ENCODE measurements at places on chromosomes 7 and 10.

GRCh38 chr7:72268796-72269195, 143.3 kb downstream of the CALN1 start:
- DNase-seq, result no peak

DNA sequence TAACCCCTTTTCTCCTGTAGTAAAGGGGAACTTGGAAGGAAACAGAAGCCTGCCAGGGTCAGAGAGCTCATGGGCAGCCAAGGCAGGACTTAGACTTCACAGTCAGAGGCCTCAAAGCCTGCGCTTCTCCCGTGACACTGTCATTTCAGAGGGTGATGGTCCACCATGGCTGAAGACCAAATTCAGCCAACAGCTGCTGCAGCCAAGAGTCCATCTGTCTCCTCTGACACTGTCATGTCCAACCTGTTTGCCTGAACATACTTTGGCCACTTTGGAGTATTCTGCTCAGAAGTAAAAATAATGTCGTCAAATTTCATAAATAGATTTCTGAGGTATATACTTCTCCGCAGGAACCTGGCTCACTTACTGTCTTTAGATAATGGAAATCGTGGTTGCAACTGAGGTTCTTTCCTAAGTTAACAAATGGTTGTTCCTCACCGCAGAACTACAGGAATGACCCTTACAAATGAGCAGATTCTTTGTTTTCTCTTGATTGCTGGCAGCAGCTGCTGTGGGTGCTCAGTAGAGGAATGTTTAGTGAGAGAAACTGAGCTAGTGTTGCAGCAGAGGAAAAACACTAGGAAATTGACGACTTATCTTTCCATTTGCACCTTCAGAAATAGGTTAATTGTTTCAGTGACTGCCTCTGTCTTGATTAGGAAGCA, 626.5 kb downstream of the SDK1 start:
- peak; percentile 85 for DNase-seq

GRCh38 chr10:100567249-100567648, 31.5 kb downstream of the HIF1AN start:
- no peak for DNase-seq

DNA sequence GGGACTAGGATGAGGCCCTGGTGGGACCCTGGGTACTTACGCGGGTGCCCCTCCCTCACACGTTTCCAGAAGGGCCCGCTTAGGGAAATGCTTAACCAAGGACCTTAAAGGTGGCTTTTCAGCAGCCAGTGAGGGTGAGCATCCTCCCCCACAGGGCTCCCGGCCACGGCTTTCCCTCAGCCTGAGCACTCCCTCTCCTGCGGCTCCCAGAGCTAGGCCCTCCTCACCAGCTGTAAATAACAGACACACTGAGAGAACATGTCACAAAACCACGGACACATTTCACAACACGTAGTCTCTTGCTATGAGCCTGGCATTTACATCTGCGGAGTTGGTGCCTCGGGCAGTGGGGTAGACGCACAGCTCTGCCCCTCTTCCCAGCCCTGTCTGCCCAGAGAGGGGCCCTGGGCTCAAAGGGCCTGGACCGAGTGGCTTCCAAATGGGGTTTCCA, 25.2 kb downstream of the GRID1 start:
- no peak for DNase-seq

DNA sequence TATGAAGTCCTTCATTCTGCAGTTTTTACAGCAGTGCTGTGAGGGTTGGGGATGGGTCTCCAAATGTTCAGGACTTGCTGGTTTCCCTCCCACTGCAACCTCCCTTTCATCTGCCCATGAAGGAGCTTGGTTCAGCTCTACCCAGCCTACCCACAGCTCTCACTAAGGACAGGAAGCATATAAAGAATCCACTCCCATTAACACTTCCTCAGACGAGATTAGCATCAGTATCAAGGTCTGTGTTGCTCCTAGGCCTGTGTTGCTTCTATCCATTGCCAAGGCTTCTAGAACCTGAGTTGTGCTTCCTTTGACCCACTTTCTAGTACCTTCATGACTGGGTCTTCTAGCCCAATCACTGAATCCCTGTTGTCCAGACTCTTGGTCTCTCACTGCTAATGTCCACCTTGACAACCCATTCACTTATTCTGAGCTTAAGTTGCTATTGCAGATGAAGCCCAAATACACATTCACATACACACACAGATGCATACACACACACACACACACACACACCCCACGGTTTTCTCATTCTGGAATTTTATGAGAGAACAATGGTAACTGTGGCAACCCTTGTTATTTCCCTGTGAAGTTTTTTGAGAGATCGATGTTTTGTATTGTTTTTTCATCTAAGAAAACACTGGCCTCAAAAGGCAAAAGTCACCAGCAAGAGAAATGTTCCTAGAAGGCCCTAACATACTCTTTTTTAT, 248.1 kb downstream of the MTERF1 start:
- no peak for DNase-seq

DNA sequence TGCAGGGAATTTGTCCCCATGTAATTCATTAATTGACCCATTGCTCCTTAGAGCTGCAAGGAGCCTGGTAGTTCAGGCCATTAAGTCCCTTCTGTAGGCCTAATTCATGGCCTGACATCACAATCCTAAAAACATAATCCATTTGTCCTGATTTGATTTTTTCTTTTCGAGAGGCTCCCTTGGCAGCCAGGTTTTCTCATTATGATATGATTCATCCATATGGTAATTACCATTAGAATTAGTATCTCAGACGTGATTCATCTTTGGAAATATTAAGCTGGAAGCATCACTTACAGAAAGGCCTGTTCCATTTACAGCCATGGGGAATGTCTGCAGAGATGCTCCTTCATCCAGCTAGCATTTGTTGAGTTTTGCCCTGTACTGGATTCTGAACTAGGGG, 128.5 kb downstream of the PLCE1 start:
- peak; percentile 49 for DNase-seq

All from fibroblast of lung (primary cell).